ENCODE measurements at places on chromosomes 5 and 9. TPM values are rescaled to one million over a fixed set of nuclear protein-coding genes. Genes with fewer than 3 reads are reported as not detected.

The CARD9 gene
- 4.2 TPM for total RNA-seq

GRCh38 chr5:11564706-11565105 is 339.5 kb downstream of the CTNND2 start:
- DNase-seq, result no peak

- DNase-seq, result no peak
Measured at GRCh38 chr9:112842555-112842954, 48.1 kb downstream of the SLC46A2 start.

GRCh38 chr5:43675357-43675756 is 72.4 kb downstream of the NNT start:
- no peak for DNase-seq

The PROB1 gene
- total RNA-seq, result 0.96 TPM

The PCBD2 gene
- 7.7 TPM for total RNA-seq

The NSUN2 gene
- total RNA-seq, result 61.3 TPM

The ZNG1A gene
- 10.3 TPM for total RNA-seq

The SLC6A7 gene
- not detected for total RNA-seq

The SMIM27 gene
- total RNA-seq, result 22.8 TPM
